NCI-H2107 (cell line): ENCODE measurements at places on chromosomes 2 and 18.

DNA sequence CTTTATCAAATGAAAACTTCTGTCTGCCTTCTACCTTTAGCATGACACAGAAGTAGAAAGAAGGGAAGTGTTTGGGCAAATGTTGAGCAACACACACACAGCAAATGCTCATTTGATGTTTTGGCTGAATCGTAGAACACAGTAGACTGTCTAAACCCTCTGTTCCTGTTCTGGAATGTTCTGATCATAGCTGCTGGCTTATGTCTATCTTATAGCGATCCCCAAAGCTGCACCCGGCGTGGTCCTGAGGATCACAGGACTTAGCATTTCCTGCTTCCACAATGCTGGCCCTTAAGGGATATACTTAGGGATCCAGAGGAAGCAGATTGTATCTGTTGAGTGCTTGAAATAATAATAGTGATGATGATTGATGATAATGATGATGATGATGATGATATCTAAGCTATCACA, 15.2 kb downstream of the GNLY start:
- no peak for DNase-seq

- peak; percentile 79 for DNase-seq
These were observed 157.8 kb downstream of the SMAD2 start for GRCh38 chr18:47772374-47773248.

- DNase-seq = no peak
These were observed 32.4 kb downstream of the DDX1 start for GRCh38 chr2:15623898-15624541.

GRCh38 chr18:24609254-24609653, 148.8 kb downstream of the HRH4 start:
- DNase-seq = no peak

DNA sequence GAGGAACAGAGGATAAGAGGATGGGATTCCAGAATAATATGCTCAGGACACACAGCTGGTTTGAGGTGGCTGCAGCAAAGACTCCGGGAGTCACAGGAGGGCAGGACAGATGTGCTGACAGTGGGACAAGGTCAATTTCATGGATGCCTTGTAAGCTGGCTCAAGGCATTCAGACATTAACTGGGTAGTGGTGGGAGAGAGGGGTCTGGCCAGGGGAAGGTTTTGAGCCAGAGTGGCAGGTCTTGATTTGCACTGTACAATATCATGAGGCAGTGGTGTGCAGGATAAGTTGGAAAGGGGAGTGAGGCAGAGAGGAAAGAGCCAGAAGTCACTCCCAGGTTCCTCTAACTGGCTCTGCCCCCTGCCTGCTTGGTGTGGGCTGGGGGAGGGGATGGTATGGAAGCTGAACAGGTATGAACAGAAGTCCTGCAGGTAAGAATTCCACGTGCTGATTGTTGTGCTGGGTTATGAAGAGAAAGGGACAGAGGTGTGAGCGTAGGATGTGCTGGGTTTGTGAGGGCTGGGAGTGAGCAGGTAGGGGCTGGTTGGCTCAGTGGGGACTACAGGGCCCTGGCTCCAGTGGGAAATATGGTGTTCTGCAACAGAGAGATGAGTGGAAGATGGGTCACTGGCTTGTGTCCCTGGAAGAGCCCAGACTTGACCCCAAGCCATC, 141.7 kb upstream of the COPS8 start:
- DNase-seq = no peak

GRCh38 chr2:128305555-128306080, 13.1 kb downstream of the HS6ST1 start:
- peak; percentile 63 for DNase-seq

DNA sequence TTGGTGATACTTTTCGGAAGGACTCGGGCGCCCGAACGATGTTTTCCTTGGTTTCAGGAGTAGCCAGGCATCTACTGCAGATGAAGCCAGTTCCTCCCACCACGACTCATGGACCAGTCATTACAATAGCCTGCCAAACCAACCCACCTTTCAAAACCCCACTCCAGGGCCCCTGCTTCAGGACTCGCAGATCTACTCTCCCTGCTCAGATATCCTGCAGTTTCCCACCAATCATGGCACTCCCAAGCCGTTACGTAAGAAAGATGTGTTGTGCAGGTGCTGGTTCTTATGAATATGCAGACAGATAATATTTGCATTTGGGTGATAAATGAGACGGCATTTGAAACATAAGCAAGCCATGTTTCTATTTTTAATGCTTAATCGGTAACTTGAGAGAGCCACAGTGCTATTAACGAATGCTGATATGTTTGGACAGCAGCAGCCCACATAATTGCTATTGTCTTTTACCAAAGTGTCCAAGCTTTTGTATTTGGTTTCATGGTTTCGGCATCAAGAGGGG, 3.5 kb upstream of the CYS1 start:
- no peak for DNase-seq

GRCh38 chr2:67823726-67824125, 239.1 kb downstream of the C1D start:
- no peak for DNase-seq

- no peak for DNase-seq
These were observed 19.8 kb downstream of the BIN1 start for GRCh38 chr2:127086990-127087790.

DNA sequence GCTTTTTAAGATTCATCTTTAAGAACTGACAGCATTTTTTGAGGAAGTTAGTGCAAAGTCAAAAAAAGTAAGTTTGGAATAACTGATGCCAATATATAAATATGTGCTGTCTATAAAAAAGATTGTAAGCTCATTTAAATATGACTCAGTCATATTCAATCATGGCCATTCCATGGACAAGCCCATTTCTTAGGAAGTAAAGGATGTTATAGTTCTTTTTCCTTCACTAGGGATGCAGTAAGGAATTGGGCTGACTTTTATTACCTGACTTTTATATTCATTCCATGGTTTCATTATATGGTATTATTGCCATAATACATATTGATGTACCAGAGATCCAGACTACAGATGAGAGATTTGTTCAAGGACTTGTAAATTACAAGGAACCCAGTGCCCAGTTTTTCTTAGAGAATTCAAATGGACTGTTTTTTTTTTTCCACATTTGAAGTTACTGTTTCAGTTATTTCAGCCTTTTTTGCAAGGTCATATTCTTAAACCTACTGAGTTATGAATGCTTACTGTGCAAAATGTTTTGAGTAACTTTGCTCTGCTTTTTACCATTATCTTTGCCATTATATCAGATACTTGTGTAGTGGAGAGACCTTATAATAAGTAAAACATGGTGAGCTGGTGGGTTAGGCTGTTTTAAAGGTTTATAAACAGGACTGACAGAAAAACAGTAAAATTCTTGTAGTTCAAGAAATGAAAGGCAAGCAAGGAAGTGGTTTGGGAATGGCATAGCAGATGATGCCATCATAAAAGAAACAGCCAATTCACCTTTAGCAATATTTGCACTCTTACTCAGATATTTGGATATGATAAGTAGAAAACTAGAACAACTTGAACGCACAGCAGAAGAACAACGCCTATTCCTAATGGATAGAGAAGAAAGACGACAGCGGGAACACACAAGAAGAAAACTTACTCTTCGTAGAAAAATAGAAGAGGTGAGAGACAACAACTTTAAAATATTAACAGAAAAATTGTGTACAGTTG, 7.6 kb downstream of the FSIP2 start:
- DNase-seq = no peak

DNA sequence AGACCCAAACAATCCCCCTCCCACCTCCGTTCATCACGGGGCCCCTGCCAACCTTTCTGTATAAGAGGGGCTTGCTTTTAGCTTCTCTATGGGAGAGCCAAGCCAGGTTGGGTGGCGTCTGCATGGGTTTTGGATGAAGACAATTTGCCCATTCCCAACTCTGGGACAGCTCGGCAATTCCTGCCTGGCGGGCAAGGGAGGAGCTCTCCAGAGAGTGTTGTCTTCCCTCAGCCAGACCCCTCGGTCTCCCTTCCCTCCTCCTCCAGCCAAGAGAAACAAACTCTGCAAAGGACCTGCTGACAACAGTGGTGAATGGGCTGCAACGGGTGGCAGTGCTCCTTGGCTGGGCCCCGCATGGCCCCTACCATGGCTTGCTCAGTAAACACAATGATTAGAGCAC, 267.2 kb upstream of the HDAC4 start:
- DNase-seq = no peak

GRCh38 chr2:199929262-199929661, 18.2 kb downstream of the C2orf69 start:
- DNase-seq = no peak

DNA sequence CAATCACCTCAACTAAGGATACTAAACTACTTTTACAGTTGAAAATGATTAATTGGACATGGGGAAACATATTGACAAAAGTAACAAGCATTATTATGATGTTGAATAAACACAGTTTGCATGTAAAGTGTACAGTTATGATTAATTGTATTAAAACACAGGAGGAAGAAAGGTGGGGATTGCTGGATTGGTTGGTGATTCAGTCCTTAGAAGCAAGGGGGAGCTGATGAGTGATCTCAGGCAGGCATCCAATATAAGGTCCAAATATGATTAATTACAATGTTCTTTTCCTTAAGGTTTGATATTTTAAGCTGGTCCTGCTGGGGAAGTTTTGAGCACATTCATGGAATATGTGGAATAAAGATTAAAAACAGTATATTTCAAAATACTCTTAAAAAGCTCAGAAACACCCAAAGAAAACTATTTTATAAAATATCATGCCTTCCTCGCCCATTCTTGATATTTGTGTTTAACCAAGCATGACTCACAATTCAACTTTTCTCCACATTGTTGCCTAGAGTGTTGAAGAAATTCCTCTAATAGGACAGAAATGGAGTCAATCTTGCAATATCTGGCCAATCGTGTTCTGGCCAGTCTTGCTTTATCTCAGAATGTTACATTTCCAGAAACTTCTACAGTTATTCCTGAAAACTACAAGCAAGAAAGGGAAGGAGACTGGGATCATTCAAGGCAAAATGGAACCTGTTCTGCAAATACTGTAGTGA, 268.2 kb downstream of the RPIA start:
- DNase-seq = no peak

GRCh38 chr2:238425979-238426567, 654 bp upstream of the ASB1 start:
- no peak for DNase-seq

DNA sequence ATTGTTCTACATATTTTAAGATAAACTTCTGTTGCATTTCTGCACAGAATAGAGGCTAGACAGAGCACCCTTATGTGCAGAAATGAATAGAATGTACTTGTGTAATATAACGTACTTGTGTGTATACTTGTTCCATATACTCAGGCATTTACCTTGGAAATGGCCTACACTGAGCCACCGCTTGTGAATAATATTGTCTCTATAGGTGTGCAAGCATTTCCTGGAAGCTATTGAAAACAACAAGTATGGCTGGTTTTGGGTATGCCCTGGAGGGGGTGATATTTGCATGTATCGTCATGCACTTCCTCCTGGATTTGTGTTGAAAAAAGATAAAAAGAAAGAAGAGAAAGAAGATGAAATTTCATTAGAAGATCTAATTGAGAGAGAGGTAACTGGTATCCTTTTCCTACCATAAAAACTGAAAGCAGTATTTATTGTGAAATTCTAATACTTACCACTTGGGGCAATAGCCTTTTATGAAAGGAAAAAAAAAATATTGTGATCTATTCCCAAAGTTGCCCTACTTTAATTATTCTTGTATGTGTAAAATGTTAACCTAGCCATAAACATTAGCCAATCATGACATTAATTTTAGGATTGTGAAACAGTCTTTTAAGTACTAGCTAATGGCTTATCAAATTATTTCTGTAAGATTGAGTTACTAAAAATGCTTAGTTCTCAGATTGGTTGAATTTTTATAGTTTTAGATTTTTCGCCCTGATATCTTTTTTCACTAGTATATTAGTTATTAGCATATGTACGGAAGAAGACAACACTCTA, 18.0 kb downstream of the ZC3H15 start:
- no peak for DNase-seq

- no peak for DNase-seq
These were observed 90.6 kb downstream of the MDH1 start for GRCh38 chr2:63679252-63679855.

DNA sequence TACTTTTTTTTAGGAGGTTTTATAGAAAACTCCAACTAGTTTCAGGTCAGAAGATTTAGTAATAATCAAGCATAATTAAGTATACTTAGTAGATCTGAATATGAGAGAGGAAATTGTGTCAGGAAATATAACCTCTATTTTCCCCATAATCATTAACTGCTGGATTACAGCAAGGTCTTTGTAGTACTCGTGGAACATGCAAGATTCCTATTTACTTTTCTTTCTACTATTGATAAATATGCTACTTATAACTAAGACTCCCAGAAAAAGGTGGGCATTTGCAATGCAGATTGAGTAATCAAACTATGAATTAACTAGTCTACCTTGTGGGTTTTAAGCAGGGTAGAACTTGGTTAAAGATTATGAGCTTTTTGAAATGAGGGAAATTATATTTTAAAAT, 570.1 kb downstream of the LRP1B start:
- no peak for DNase-seq

DNA sequence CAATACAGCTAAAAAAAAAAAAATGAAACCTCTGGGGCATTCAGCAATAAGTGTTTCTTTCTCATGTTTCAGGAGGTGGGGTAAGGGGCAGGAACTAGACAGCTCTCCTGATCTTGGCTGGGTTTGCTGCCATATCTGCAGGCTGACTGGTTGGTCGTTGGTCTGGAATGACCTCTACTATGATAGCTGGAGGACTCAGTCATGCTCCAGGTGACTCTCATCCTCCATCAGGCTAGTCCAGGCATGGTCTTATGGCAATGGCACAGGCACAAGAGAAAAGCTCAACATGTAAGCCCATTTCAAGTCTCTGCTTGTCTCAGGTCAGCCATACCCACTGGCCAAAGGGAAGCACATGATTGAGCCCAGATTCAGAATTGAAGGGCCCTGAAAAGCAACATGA, 9.5 kb upstream of the SLC1A4 start:
- DNase-seq = peak; percentile 13
